Ovary (tissue), 10 donors: ENCODE measurements at places on chromosomes 12 and 14.
A peak's percentile ranks its signal among the peaks of the same experiment; 100 is the strongest.

DNA sequence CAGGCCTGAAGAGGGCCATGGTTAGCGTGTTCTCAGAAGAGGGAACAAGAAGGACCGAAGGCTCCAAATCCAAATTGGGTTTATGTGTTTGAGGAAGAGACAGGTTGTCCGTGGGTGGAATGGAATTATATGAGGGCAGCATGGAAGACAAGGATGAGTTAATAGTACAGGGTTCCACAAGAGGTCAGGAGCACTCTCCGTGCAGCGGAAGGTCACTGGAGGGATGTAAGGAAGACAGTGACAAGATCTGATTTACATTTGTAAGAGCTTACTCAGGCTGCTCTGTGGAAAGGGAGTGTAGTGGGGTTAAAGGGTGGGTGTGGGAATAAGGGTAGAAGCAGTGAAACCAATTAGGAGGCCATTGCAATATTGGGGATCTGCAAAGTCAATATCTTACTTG, 97.0 kb downstream of the TPH2 start:
- no peak overlapping the region for H3K27ac ChIP-seq
- no peak for DNase-seq
- H3K36me3 ChIP-seq = no peaks in the 10 kb centered on the region
- H3K4me3 ChIP-seq = no peak overlapping the region

DNA sequence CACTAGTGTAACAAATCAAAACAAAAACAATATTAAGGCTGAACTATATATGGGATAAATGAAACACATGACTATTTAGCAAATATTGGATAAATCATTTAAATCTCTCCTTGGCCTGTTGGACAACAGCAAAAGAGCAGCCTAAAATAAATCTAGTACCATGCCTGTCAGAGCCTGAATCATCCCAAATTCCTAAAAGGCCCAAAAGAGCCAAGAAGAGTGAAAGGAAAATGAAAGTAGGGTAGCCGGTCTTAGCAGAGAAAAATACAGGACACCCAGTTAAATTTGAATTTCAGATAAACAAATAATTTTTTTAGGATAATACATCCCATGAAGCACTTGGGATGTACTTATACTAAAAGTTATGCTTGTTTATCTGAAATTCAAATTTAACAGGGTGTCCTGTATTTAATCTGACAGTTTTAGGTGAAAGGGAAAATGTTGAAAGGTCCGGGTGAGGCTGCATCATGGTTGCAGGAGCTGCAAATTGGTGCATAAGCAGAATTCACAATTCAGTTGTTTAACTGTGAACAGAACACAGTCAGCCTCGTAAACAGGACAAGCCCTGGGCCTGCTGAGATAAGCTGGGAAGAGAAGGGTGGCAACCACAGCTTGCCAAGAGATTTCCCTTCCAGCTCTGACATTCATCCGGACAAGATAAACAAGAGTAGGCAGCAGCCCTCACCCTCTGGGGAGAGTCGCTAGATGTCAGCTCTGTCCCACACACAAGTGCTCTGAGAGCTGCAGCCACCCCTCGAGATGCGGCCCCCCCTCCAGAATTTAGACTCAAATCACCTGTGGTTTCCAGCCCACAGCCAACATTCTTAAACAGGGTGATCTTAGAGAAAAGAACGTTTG, 30.3 kb downstream of the DMAC2L start:
- H3K4me1 ChIP-seq = peaks cover 28% of the 10 kb centered on the region
- peak; percentile 68 for DNase-seq
- peak overlapping the region; percentile 24 for H3K4me3 ChIP-seq

GRCh38 chr14:99578541-99579101, 25.4 kb downstream of the CCDC85C start:
- no peak overlapping the region for H3K27ac ChIP-seq
- peaks cover 57% of the 10 kb centered on the region for H3K4me1 ChIP-seq
- DNase-seq = no peak
- no peaks in the 10 kb centered on the region for H3K36me3 ChIP-seq
- H3K27me3 ChIP-seq = no peaks in the 10 kb centered on the region

GRCh38 chr12:90712671-90713070, 242.3 kb downstream of the CCER1 start:
- H3K4me1 ChIP-seq = no peaks in the 10 kb centered on the region
- H3K4me3 ChIP-seq = no peak overlapping the region
- H3K27ac ChIP-seq = no peak overlapping the region
- no peaks in the 10 kb centered on the region for H3K27me3 ChIP-seq
- H3K36me3 ChIP-seq = no peaks in the 10 kb centered on the region

- no peak overlapping the region for H3K27ac ChIP-seq
- H3K4me1 ChIP-seq = no peaks in the 10 kb centered on the region
- no peaks in the 10 kb centered on the region for H3K36me3 ChIP-seq
- no peak overlapping the region for H3K4me3 ChIP-seq
These were observed 191.8 kb downstream of the BMP4 start for GRCh38 chr14:53764846-53765245.

DNA sequence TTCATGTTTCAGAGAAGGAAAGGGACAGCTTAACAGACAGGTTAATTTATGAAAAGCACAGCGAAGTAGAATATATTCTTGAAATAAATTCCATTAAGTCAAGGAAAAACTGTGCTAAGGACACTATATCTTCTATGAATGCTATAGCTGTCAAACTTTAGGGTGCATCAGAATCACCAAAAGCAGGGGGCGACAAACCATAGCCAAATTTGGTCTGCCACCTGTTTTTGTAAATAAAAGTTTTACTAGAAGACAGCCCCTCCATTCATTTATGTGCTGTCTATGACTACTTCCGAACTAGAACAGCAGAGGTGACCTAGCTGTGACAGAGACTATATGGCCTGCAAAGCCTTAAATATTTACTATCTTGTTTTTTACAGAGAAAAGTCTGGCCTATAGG, 25.9 kb downstream of the PPP4R3A start:
- no peaks in the 10 kb centered on the region for H3K27me3 ChIP-seq
- no peak for DNase-seq
- H3K36me3 ChIP-seq = no peaks in the 10 kb centered on the region
- H3K27ac ChIP-seq = no peak overlapping the region
- H3K4me3 ChIP-seq = no peak overlapping the region

GRCh38 chr12:52049286-52049685, 2.0 kb upstream of the NR4A1 start:
- no peaks in the 10 kb centered on the region for H3K27me3 ChIP-seq
- H3K27ac ChIP-seq = peak overlapping the region; percentile 95
- no peak for DNase-seq
- H3K4me3 ChIP-seq = no peak overlapping the region

DNA sequence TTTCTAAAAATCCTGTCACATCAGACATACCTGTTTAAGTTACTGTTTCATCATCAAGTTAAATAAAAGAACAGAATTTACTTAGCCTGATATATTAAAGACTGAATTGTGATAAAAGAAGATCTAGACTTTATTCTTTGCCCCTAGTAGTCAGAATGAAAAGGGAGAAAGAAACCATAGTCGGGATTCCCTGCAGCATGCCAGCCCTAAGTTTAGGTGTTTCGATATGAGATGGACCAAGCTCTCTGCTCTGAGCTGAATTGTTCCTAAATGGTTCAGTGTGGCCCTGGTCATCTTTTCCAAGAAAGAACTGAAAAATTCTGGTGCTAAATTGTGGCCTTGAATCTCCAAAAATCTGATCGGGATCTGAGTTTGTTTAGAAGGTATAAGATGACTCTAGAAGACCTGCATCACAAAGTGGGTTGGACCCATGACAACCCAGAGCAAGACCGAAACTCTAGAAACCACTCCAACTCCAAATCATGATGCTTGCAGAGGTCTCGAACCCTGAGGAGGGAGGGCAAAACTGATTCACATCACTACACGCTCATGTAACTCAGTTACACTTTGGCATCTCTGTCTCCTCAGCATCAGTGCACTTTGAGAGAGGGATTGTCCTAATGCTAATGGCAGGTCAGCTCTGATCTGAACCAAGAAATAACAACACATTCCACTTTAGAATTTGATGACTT, 15.7 kb downstream of the PTGER2 start:
- H3K36me3 ChIP-seq = no peaks in the 10 kb centered on the region
- no peak overlapping the region for H3K27ac ChIP-seq
- H3K27me3 ChIP-seq = no peaks in the 10 kb centered on the region
- no peak for DNase-seq
- H3K4me3 ChIP-seq = no peak overlapping the region
- peaks cover 7% of the 10 kb centered on the region for H3K4me1 ChIP-seq

GRCh38 chr14:19920021-19920657, at the start of gene OR4K5:
OR4K5 (plus strand) TSS chr14:19920607; CDS start chr14:19920607, 0 bp downstream.
- H3K36me3 ChIP-seq = no peaks in the 10 kb centered on the region
- no peak within 1 kb of the TSS for H3K4me3 ChIP-seq

GRCh38 chr12:67910360-67911274, 78.6 kb upstream of the IFNG-AS1 start:
- no peaks in the 10 kb centered on the region for H3K36me3 ChIP-seq
- no peak for DNase-seq
- H3K27me3 ChIP-seq = no peaks in the 10 kb centered on the region

DNA sequence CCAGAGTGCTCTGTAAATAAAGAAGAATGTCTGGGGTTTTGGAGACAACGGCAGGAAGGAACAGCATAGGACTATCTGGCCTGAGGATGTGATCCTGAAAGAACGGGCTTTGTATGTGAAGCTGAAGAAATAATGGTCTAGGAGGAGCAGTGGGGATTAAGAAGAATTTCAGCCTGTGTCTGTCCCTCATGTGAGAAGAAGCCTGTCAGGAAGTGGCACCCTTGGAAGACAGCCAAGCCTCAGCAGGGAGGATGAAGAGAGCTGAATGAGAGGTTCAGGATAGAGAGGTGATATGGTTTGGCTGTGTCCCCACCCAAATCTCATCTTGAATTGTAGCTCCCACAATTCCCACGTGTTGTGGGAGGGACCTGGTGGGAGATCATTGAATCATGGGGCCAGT, 56.9 kb upstream of the TCL1A start:
- H3K4me1 ChIP-seq = no peaks in the 10 kb centered on the region
- no peaks in the 10 kb centered on the region for H3K27me3 ChIP-seq
- DNase-seq = no peak
- no peaks in the 10 kb centered on the region for H3K36me3 ChIP-seq
- H3K4me3 ChIP-seq = no peak overlapping the region

GRCh38 chr14:55240526-55241178, 30.6 kb upstream of the FBXO34 start:
- no peaks in the 10 kb centered on the region for H3K27me3 ChIP-seq
- no peaks in the 10 kb centered on the region for H3K36me3 ChIP-seq
- H3K27ac ChIP-seq = no peak overlapping the region

DNA sequence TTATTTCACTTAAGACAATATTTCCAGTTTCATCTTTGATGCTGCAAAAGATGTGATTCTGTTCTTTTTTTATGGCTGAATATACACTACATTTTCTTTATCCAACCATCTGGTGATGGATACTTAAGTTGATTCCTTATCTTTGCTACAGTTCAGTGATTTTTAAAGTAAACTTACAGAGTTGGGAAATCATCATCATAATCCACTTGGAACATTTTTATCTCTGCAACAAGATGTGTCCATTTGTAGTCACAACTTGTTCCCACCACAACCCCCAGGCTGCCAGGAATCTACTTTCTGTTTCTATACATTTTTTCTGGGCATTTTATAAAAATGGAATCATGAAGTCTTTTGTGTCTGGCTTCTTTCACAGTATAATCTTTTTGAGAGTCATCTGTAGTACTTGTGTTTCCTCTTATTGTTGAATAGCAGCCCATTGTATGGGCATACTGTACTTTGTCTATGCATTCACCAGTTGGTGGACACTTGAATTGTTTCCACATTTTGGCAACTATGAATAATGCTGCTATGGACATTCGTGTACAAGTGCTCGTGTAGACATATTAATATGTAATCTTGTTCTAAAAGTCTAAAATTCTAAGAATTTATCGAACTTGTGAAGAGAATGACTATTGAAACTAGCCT, 212.5 kb upstream of the DDHD1 start:
- no peaks in the 10 kb centered on the region for H3K36me3 ChIP-seq
- DNase-seq = no peak
- H3K27me3 ChIP-seq = no peaks in the 10 kb centered on the region

DNA sequence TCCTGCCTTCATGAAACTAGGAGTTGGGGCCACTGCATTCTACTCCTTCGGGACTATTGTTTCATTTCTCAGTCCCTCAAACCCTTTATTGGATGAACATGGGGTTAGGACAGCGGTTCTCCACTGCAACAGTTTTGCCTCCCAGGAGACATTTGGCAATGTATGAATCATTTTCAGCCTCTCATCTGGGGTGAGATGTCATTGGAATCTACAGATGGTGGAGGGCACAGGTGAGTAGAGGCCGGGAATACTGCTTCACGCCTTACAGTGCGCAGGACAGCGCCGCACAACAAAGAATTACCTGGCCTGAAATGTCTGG, 649 bp upstream of the GNPNAT1 start:
- H3K4me1 ChIP-seq = peaks cover 1% of the 10 kb centered on the region
- no peak for DNase-seq
- H3K36me3 ChIP-seq = no peaks in the 10 kb centered on the region
- peak overlapping the region; percentile 77 for H3K4me3 ChIP-seq
- H3K27ac ChIP-seq = peak overlapping the region; percentile 30

DNA sequence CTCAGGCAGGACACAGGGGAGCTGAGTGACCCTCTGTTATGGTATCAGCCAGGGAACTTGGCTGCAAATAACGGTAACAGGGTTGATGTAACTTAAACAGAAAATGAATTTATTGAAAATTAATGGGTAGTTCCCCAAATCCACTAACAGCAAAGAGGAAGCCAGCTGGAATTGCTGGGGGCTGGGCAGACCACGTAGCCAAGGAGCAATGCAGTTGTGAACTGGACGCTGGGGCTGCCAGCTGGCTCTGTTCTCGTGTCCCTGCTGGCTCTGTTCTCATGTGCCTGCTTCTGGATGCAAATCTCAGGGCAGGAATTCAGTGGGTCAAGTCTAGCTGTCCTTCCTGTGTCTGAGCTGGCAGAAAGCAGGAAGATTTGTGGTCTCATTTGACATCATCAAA, 1383.3 kb upstream of the TMEM132C start:
- no peaks in the 10 kb centered on the region for H3K4me1 ChIP-seq
- no peak for DNase-seq

GRCh38 chr12:4044736-4045730, 171.8 kb upstream of the PARP11 start:
- H3K4me1 ChIP-seq = no peaks in the 10 kb centered on the region
- no peak for DNase-seq
- H3K27me3 ChIP-seq = no peaks in the 10 kb centered on the region
- H3K27ac ChIP-seq = no peak overlapping the region
- H3K4me3 ChIP-seq = no peak overlapping the region

- no peaks in the 10 kb centered on the region for H3K36me3 ChIP-seq
- no peak for DNase-seq
- no peak overlapping the region for H3K4me3 ChIP-seq
- H3K4me1 ChIP-seq = no peaks in the 10 kb centered on the region
- no peaks in the 10 kb centered on the region for H3K27me3 ChIP-seq
These were observed 25.5 kb downstream of the CFAP251 start for GRCh38 chr12:121943926-121944325.
